Fibroblast of upper back skin (primary cell): ENCODE measurements at places on chromosomes 12 and 14.

- DNase-seq: no peak
Observed at GRCh38 chr14:82190742-82191141, 657.1 kb upstream of the SEL1L start.

DNA sequence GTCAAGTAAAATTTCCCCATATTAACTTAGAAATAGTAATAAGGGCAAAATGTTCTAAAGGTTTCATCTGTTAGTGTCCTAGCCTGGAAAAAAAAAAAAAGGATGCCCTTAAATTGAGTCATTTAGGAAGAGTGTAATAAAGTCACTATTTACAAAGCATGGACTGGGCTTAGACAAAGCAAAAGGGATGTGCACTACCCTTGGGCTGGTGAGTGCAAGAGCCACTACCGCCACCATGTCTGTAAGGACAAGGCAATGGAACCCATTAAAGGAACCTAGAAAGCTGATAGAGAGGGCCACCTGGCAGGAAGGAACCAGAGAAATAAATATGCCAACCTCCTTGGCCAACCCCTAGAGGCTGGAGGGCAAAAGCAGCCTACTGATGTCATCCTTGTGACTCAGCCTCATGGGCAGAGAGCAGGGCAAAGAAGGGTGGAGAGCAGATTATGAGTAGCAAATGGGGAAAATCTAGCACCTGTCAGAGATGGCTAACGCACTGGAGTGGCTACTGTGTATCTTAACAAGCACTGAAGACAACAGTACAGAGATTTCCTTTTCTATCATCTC lies 59.5 kb upstream of the FUT8 start:
- no peak for DNase-seq

- DNase-seq: no peak
Observed at GRCh38 chr12:47822401-47822800, 2.7 kb upstream of the HDAC7 start.

- no peak for DNase-seq
Observed at GRCh38 chr14:64447876-64448670, 17.2 kb upstream of the AKAP5 start.

DNA sequence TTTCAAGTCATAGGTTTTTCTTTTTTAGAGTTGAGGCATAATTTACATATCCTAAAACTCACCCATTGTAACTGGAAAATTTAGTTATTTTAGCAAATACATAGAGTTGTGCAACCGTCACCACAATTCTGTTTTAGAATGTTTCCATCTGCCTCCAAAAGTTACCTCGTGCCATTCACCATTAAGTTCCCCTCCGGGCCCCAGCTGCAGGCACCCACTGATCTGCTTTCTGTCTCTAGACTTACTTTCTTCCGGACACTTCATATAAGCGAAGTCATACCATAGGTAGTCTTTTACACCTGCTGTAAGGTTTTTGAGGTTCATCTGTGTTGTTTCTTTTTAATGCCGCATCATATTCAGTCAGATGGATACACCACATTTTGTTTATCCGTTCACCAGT lies 28.7 kb downstream of the PPP2R5C start:
- no peak for DNase-seq

GRCh38 chr14:40697231-40697630 lies 909.4 kb upstream of the LRFN5 start:
- peak; percentile 61 for DNase-seq
